ENCODE measurements at places on chromosomes 6 and 20.

GRCh38 chr6:166341464-166341863, 881 bp downstream of the SFT2D1 start:
- no peak for DNase-seq

- no peak for DNase-seq
Observed at GRCh38 chr6:37486121-37486839, 13.4 kb downstream of the CCDC167 start.

DNA sequence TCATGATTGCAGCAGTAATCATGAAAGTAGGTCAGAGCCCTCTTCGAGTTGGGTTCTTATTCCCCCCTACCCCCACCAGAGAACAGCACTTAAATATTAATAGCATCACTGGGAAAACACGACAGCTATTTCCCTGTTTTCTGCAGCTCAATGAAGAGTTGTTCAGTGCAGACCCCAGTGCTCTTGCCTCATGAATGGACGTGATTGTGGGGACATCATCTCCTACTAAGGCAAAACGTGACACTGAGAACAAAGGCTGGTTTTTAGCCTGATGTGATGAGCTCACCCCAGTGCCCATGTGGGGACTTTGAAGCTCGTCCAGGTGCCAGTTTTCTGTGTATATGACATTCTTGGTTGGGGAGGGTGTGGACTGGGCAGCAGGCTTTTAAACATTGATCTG, 105.9 kb downstream of the SLC35F1 start:
- DNase-seq: no peak

DNA sequence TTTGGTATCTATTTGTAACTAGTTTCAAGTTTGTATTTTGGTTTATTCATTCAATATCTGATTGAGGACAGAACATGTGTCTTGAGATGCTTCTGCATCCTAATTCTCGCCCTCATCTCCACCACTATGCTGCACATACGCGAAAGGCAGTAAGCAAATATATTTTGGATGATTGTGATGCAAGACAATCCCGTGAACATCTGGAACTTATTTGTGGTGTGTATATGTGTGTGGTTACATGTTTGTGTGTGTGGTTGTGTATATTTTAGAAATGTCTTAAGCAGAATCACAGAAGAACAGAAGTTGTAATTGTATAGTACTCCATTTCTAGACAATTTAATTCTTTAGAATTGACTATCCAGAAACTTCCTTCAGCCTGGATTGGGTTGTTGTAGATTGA, 35.1 kb upstream of the RNF144B start:
- no peak for DNase-seq

- no peak for DNase-seq
Observed at GRCh38 chr6:158567152-158567551, 7.3 kb downstream of the TMEM181 start.

GRCh38 chr6:149627672-149628071, 20.8 kb downstream of the KATNA1 start:
- DNase-seq: no peak

- DNase-seq: no peak
Observed at GRCh38 chr6:1601158-1602048, 8.3 kb upstream of the FOXC1 start.

- no peak for DNase-seq
Observed at GRCh38 chr6:107495196-107495643, 5.3 kb downstream of the SOBP start.

DNA sequence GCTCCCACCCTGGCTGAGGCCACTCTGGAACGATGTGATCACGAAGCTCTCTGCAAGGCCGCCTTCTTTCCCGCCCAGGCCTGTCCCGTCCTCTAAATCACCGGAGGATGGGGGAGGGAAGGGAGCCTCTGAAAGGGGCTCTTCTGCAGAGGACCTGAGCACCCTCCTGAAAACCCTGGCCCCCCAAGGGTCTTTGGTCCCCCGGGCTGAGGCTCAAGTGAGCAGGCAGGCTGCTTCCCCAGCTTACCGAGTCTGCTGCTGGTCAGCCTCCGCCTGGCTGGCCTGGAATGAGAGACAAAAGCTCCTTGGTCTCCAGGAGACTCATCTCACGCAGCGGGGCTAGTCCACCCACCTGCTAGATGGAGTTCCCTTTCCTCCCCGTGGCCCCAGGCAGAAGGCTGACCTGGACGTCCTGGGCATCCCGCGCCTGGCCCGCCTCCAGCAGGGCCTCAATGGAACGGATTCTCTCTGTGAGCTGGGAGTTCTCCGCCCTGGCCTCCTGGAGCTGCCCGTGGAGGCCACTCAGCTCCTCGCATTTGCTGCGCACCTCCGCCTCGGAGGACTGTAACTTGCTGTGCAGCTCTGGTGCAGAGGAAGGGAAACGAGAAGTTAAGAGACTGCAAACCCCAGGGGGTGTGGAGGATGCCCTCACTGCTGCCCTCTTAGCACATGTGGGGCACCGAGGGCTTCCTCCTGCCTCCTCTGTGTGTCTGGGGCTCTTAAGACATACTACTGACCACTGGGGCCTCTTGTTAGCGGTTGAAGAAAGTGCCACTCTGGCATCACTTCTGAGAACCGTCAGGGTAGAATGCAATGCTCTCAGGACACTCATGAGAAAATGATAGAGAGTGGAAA, 54.7 kb downstream of the RRBP1 start:
- DNase-seq: no peak

- DNase-seq: no peak
Observed at GRCh38 chr6:146915671-146916127, 288.5 kb upstream of the STXBP5 start.
